ENCODE measurements at places on chromosomes 4 and X.

- no peak for DNase-seq
These were observed 36.4 kb upstream of the PPA2 start for GRCh38 chr4:105510245-105510644.

DNA sequence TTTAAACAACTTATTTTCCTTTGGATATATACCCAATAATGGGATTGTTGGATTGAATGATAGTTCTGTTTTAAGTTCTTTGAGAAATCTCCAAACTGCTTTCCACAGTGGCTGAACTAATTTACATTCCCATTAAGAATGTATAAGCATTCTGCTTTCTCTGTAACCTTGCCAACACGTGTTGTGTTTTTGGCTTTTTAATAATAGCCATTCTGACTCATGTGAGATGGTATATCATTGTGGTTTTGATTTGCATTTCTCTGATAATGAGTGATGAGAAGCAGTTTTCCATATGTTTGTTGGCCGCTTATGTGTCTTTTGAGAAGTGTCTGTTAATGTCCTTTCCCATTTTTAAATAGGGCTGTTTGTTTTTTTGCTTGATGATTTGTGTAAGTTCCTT is 155.6 kb upstream of the PITX2 start:
- DNase-seq = no peak

GRCh38 chr4:56132835-56133234 is 184.1 kb downstream of the CEP135 start:
- peak; percentile 12 for DNase-seq

DNA sequence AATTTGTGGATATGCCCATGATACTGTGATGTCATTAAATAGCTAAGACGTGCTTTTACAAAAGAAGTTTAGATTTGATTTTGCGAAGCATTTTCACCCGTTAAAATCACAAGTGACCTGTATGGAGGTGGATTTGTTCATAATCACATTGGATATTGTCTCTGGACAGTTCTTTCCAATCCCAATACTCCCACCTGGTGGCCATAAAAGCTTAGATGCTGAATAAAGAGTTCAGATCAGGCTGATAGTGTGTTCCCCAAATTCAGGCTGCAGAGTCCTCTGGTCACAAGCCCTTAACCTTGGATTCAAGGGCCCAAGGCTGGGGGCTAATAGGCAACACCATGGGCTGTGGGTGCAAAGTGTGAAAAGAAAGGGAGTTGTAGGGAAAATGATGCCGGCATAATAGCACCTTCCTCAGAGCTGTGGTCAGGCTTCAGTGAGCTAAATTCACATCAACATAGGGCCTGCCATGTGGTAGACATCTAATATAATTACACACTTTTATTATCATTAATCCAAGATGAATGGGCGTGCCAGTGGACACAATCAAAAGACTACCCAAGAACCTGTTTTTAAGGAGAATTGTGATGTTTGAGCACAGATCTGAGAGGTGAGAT is 28.1 kb downstream of the SMIM43 start:
- DNase-seq = peak; percentile 72

DNA sequence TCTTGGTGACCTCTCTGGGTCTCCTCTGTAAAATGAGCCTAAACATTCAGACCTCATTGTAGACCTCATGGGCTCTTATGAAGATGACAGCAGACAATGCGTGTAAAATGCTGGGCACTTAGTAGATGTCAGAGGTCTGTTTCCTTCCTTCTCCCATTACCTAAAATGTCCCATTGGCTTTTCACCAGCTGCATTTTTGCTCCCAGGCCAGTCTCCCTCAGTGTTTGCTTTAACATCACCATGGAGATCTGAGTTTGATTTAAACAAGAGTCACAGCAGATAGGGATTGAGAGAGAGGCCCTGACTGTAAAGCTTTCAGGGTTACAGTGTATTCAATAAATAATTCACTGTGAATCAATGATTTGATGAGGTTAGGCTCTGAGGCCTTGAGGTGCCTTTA is 24.3 kb downstream of the PSAPL1 start:
- DNase-seq = no peak

GRCh38 chr4:185127021-185127925 is 15.8 kb upstream of the SLC25A4 start:
- peak; percentile 32 for DNase-seq

GRCh38 chr4:12118651-12119213 is 690.0 kb upstream of the HS3ST1 start:
- DNase-seq = no peak

DNA sequence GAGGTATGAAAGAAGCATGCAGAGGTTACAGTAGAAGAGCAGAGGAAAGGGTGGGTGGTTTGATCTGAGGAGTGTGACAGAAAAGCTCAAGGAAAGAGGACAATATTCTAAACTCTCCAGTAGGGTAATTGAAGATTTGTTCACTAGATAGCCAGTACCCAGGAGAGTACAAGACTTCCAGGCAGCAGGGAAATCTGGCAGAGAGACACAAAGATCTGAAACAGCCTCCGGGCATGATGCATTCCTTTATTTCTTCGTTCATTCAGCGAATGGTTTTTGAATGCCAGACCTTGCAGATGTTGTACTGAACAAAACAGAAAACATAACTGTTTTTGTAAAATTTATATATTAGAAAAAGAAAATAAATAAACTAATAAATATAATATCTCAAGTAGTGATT is 766.6 kb downstream of the FAT4 start:
- no peak for DNase-seq

DNA sequence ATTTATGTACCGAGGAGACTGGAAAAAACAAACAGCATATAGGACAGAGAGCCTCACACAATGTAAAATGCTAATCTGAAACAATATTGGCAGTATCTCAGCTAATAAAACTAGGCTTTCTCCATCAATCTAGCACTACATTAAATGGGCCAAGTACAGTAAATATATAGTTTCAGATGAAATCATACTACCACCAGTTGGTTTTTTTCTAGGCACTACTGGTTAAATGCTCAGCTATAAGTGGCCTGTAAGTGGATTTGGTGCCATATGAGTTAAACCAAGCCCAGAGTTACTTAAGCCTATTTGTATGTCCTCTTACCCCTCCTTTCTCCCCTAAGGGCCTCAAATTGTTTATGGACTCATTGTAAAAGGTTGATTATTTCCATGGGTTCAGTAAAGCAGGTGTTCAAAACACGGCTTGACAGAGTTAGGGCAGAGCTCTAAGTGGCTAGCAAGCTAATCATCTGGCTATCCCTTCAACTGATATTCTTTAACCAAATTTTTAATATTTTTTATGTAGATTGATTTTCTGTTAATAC is 57.5 kb downstream of the FAM13A start:
- no peak for DNase-seq

- no peak for DNase-seq
These were observed 225.1 kb upstream of the GPC4 start for GRCh38 chrX:133640161-133641015.

- DNase-seq = no peak
These were observed 243.0 kb upstream of the KCNIP4 start for GRCh38 chr4:22191565-22191964.

- DNase-seq = no peak
These were observed 48.9 kb upstream of the GRID2 start for GRCh38 chr4:92254767-92255442.

- DNase-seq = no peak
These were observed at the start of gene SLC4A4 for GRCh38 chr4:71338846-71339593. SLC4A4 (plus strand) TSS chr4:71339020.

GRCh38 chrX:27439771-27440170 is 23.4 kb downstream of the PPP4R3C start:
- no peak for DNase-seq

Data from erythroblast (primary cell).